ENCODE measurements at places on chromosomes 3 and 15.

- DNase-seq = peak; percentile 16
Measured at GRCh38 chr3:81302045-81302444, 459.4 kb downstream of the GBE1 start.

DNA sequence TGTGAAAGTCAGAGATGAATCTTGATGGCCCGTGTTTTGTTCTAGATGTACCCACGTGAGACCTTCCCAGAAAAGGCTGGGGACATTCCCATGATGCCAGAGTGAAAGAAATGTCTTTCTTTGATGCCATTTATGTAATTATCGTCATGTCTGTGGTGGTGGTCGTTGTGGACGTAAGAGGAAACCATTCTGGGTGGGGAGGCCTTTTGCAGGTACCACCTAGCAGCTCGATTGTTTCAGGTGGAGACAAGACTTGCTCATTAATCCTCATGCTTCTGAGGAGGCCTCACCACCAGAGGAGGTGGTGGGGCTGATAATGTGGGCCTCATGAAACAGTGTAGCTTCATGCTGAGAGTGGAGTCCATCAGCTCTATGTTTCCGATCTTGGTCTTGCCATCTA, 58.1 kb upstream of the USP3 start:
- DNase-seq = no peak

- DNase-seq = no peak
Measured at GRCh38 chr3:106257172-106257571, 388.4 kb upstream of the CBLB start.

DNA sequence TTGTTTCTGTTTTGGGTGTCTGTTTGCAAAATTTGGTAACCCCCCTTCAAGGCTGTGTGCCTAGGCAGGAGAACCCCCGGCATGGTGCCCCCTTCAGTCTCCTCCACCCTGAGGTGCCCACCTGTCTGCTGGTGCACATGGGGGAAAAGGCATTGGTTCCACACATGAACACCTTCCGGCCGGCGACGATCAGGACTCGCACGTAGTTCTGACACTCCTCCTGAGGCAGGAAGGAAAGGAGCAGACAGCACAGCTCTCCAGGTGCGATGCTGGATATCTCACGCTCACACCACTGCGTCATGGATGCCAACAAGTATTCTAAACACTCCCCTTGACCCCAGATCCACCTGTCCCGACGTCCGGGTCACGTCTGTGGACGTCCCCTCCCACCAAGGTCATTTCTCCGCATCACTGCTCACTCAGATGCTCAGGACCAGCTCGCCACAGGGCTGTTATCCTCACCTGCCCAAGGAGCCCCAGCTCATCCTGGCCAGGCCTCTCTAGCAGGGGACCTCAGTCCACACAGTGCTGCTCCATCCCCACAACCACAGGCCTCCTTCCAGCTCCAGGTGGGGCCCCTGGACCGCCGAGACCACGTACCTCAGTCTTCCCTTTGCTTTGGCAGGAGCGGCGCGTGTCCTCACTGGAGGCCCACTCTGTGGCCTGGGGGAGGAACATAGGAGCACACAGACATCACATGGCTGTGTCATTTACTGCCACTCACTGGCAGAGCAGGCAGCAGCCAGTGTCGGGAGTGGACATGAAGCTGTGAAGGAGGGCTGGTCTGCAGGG, 99.0 kb downstream of the SEMA5B start:
- no peak for DNase-seq

GRCh38 chr15:93837450-93837849, 393.9 kb upstream of the MCTP2 start:
- DNase-seq = no peak

DNA sequence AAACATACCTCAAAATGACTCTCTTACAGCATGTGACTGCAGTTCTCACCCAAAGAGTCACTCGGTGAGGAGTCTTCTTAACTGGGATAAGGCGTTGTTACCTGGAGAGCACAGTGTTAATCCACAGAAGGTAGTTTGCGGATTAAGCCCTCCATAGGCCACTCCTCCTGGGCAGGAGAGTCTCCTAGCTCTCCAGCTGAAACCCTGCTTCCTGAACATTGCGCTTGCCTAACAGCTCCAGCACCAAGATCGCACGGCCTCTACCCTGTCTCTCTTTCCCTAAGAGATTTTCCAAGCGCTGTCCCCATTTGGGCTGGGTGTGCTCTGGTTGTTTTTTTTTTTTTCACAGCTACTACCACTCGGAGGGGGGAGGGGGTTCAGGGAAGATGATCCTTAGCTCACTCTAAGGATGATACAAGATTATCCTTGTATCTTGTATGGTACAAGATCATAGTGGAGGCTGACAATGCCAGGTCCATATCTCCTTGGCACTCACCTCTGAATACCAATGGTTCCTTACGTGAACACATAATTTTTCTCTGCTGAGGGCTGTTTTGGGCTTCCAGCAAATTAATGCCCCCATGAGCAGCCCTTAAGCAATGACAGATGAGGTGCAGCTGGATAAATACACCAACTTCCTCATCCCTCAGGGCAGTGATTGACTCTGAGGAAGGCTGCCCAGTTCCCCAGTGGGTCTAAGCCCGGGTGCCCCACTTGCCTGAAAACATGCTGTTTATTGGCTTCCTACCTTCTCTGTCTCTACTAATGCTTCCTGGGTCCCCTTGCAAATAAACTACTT, 185.2 kb upstream of the TSC22D2 start:
- no peak for DNase-seq

DNA sequence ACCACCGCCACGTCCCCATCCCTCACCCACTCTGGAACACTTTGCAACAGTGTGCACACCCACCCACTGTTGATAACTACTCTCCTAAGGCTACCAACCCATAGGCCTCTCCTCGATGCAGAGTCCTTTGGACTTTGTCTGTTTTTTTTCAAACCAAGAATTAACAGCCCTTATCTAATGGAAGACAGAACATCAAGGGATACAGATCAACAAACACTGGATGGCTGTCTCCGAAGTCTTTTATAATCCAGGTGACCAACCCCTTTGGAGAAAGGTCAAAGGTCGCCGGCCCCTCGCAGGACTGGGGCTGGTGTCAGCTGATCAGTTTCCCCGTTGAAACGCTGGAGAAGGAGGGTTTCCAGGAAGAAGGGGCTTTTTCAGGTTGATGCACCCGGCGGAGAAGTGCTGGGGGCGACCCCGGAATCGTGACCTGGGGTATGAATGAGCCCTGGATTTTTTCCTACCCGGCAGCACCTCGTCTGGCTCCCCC, 532 bp downstream of the B4GALT4 start:
- DNase-seq = peak; percentile 33

DNA sequence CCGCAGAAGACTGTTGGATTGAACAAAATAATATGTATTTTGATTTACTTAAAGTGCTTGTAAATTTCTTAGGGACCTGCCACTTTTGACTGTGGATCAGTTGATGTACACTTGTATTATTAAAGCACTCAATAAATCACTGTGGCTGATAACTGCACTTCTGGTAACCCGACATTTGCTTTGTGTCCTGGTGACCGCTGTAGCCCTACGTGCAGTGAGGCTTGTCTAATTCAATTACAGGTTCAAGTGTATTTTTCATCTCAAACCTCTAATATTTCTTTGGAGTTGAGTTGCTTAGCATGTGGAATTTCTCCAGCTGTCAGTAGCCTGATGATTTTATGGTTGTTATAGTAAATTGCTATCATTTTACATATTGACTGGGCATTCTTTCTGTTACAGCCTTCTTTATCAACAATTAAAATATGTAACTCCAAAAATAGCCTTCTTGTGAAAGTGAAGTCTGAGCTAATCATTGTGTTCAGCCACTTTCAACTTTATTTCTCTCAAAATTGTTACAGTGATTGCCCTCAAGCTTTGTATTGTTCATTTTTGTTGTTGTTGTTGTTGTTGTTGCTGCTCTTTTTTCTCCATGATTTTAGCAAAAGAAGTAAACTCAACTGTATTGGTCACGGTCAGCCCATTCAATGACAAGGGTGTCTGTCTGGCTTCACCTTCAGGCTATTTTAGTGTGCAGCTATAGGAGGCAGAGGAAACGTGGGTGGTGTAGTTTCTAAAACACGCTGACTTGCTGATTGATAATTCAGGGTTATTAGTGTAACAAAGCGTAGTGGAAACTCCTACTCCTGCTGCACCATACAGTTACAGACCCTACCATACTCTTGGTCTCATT, 215.1 kb upstream of the UBE2E1 start:
- no peak for DNase-seq

DNA sequence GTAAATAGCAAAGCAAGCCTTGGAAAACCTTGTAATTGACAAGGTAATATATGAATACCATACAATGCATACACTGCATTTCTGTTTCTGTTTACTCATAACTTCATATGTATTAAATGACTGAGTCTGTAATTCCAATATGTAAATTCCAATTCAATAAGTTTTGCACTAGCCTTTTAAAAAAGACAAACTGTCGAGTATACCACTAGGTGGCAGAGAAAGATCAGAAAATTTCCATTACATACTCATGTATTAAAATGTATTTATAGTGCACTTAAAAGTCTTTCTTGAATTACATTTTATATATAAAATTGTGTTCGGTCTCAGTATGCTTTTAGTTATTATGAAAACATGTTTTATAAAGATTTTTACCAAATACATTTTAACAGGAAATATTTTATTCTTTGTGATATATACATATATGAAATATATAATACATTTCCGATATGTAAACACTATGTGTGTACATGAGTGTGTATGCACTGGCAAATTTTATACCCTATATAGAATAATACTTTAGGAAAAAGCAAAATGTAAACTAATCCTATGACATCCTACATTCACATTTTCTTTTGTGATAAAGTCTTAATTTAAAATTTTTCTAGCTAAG, 216.8 kb downstream of the VGLL3 start:
- no peak for DNase-seq

DNA sequence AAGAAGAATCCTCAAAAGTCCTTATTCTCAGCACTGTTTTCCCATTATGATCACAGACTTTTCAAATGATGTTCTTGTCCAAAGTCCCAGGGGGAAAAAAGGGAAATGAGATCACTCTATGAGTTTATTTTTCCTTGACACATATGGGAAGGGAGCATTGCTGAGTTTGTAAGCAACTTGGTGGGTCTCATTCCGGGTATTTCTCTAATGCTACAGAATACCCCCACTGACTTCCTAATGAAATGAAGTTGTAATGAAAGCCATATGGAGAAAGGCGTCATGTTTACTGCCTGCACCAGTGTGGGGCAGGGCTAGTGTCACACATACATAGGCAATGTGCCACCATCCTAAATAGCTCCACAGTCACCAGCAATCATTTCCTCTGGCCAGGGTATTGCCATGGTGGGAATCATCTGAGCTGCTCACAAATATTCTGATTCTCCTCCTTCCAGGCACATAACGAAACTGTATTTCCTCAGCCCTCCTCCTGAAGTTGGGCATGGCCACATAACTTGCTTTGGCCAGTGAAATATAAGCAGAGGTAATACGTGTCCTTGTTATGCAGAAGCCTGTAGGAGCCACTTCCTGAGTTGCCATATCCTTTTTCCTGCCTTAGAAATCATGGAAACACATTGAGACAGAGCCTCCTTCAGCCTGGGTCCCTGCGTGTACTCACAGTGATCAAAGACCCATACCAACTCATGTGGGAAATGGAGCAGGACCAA, 41.0 kb upstream of the C15orf61 start:
- DNase-seq = no peak

DNA sequence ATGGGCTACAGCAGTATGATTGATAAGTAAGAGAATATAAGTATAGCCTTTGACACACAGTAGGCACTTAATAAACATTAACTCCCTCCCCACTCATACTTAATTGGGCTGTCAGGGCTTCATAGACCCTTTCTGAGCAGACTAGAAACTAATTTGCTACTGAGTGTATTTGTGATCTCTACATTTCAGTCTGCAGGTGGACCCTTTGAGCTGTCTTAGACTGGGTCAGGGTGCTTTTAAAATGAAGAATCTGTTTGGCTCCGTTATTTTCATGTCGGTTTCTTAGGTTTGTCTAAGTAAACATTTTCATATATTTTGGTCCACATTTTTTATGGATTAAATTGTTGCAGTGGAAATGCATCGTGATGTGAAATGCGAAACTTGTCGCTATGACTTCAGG, 50.3 kb upstream of the SELENOK start:
- DNase-seq = no peak

GRCh38 chr3:149717391-149718056, 34.8 kb downstream of the COMMD2 start:
- peak; percentile 41 for DNase-seq

DNA sequence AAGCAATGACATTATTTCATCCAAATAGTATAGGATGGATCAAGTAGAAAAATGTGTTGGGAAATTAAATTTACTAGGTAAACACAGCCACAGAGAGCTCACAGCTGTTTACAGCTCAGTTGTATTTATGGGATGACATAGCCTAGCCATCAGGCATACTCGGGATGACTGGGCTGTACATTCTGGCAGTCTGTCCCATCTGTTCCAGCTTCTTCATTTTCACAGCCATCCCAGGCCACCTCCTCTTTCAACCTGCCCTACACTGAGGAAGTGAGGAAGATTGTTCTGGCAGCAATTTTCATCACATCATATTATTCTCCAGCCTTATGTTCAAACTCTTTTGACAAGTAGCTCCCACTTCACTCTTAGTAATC, 98.4 kb upstream of the PFN2 start:
- no peak for DNase-seq

Data from activated CD4-positive, alpha-beta T cell treated with anti-CD3 and anti-CD28 coated beads, Interleukin-2, amount 10 ng/mL, durations not matched to agents 7 days and 5 days (primary cell).